ENCODE measurements at places on chromosomes 3 and 15.

DNA sequence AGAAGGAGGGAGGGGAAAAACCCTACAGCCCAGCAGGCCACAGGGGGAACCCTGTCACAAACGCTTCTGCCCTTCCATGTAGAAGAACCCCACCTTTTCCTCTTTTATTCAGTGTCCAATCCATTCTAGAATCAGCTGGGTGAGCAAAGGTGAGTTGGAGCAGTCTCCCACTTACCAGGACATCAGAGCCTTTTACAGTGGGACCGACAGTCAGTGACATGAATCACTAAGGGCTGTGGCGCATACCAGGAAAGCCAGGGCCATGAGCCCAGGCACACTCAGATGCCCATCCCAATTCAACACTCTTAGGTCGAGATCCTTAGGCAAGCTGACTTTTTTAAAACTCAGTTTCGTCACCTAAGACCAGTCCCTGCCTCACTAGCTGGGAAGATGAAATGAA lies 146.1 kb downstream of the AQP9 start:
- no peak for DNase-seq

DNA sequence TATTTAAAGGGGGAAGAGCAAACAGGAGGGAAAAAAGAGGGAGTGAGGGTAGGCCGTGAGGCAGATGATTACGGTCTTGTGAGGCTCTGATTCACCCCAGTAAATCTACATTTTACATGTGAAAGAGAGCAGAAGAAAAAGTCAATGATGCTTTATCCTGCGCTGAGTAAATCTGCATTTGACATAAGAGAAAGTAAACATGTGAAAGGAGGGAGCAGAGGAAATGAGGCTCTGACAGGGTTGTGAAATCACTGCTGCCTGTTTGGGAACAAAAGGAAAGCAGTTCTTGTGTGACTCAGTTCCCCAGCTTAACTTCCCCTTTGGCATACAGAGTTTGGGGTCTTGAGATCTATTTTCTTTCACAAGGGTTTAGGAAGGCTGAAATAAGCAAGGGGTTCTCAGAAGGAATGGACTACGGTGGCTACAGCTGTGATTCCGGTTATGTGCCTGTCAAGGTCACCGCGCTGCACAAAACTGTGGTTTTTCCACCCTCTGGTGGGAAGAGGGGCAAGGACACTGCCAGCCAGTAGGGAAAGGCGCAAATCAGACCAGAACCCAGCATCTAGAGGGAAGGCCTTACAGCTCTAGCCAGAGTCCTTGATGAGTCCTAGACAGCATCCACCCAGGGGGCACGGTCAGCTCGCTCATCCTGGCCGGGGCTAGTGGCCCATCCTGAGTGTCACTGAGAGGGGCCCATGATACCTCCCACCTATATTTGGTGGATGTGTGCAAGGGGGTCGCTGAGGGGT lies 18.9 kb upstream of the HCN4 start:
- no peak for DNase-seq

- DNase-seq = no peak
These were observed 4.8 kb upstream of the EPHB3 start for GRCh38 chr3:184556582-184557347.

GRCh38 chr3:114558271-114558670 lies 264.4 kb downstream of the TIGIT start:
- no peak for DNase-seq

GRCh38 chr3:40680685-40681657 lies 156.2 kb downstream of the ZNF621 start:
- DNase-seq = no peak

DNA sequence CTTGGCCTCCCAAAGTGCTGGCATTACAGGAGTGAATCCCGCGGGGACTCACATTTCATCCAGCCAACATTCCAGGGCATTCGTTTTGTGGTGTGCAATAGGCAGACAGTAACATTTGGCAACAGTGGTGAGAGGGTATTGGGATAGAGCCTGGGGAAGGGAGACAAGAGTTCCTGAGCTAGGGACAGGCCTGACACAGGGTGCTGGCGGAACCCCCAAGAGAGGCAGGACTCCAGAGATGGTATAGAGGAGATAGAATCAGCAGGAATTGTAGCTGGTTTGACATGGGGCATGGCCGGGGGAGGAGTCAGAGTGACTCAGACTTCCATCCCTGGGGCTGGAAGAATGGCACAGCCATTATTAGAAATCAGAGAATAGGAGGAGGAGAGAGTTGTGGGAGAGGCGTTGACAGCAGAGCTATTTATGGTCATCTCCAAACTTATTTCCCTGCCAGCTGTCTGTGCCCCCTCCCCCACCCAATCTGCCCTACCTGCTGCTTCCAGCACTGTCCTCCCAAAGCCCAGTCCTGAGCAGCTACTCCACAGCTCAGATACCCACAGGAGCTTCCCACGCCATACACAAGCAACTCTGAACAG lies 4.4 kb upstream of the IDH2 start:
- no peak for DNase-seq

DNA sequence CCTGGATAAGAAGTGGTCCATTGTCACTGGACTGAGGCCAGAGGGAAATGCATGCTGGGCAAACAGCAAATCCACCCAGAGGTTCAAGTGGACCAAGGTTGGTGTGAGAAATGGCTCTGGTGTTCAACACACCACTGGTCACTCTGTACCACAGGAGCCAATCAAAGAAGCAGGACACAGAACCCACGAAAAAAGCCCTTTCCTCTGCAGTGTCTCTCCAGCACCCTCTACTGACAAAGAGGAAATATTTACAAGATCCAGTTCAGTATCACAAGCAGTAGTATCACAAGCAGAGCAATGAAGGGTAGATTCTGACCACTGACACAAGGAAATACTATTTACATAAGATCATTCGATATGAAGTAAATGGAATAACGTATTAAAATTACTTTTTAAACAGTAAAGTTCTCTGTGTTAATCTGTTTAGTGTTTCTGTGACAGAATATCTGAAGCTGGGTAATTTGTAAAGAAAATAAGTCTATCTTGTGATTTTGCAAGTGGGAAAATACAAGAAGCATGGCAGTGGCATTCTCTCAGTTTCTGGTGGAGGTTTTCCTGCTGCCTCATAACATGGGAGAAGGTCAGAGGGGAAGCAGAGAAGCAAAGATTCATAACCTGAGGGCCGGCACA lies 390.7 kb downstream of the EFHB start:
- no peak for DNase-seq

- DNase-seq = no peak
These were observed 81.7 kb downstream of the TAMM41 start for GRCh38 chr3:11764931-11765363.

DNA sequence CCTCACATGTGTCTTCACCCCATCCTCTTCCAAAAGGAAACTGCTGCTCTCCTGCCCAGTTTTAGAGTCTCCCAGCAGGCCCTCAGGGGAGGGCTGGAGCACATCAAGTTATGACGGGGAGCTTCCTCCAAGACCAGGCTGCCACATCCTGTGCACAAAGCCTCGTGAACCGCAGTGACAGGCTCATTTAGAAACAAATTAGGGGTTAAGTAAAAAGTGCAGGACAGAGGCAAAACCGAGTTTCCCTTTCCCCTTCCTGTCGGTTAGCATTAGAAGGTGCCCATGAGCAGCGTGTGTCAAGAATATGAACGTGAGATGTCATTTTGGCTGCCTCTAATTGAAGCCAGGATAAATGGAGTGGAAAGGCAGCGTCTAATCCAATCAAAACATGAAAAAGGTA lies 199.7 kb downstream of the ARRDC4 start:
- DNase-seq = no peak

DNA sequence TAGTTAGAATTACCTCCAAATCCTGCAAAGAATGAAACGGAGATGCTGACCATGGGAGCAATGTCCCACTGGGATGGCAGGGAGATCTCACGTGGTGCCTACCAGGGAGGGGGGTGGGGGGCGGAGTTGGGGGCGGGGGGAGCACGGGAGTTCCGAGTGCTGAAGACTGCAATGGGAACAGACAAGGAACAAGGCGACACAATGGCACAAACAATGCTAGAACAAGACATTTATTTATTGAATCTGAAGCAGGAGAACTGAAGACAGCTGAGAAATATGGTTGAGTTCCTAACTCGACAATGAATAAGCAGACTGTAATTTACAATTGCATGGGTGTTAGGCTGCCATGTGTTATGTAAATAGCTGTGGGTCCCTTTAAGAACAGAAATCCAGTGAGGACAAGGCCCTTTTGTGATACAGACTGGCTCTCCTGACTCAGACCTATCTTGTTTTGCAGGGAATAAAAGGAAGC lies 91.2 kb downstream of the AQP9 start:
- no peak for DNase-seq

Data from nucleus accumbens (tissue), 56 donors.